Left ventricle myocardium inferior (tissue), 1 donor: ENCODE measurements at places on chromosomes 1 and 21. TPM values are rescaled to one million over a fixed set of nuclear protein-coding genes. Genes with fewer than 3 reads are reported as not detected.

Gene TSSK3
- total RNA-seq = 2.1 TPM

GRCh38 chr1:165344198-165344597, 12.3 kb downstream of the LMX1A start:
- H3K36me3 ChIP-seq = no peaks in the 10 kb centered on the region
- H3K4me3 ChIP-seq = no peak overlapping the region
- H3K27ac ChIP-seq = no peak overlapping the region
- H3K4me1 ChIP-seq = no peaks in the 10 kb centered on the region
- H3K27me3 ChIP-seq = peaks cover 99% of the 10 kb centered on the region

DNA sequence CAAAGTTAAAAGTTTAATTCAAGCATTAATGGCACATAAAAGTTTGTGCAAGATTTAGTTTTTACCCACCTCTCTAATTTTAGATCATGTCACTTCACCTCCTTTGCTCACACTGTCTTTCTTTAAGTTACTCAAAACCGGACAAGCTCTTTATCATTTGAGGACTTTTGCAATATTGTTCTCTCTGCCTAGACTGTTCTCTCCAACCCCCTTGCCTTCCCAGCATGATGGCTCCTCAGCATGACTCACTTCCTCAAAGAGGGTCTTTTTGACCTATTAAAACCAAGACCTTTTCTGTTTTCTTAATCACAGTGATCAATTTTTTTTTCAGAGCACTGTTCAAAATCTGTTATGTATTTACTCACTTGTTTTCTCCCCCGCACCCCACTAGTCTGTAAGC, 61.3 kb downstream of the XKR8 start:
- H3K27me3 ChIP-seq = no peaks in the 10 kb centered on the region
- H3K27ac ChIP-seq = no peak overlapping the region
- no peak overlapping the region for H3K4me3 ChIP-seq
- no peak for DNase-seq
- peaks cover 4% of the 10 kb centered on the region for H3K4me1 ChIP-seq

Gene RHD
- not detected for total RNA-seq

Gene C8B
- not detected for total RNA-seq

- peaks cover 98% of the 10 kb centered on the region for H3K36me3 ChIP-seq
- no peaks in the 10 kb centered on the region for H3K27me3 ChIP-seq
- no peak overlapping the region for H3K4me3 ChIP-seq
- H3K27ac ChIP-seq = no peak overlapping the region
These were observed 44.0 kb downstream of the URB1 start for GRCh38 chr21:32348604-32349332.
